ENCODE measurements at places on chromosomes 1 and 21. TPM values are rescaled to one million over a fixed set of nuclear protein-coding genes. Genes with fewer than 3 reads are reported as not detected.

SLAMF9 gene
- not detected for total RNA-seq

SH3D21 gene
- 0.82 TPM for total RNA-seq

PCAT6 gene
- total RNA-seq, result not detected

NR5A2 gene
- under 0.01 TPM for total RNA-seq

BRDT gene
- not detected for total RNA-seq

PPIH gene
- 17.9 TPM for total RNA-seq

Data from frontal cortex (tissue), 4 donors.